ENCODE measurements at places on chromosomes 12 and 14.

DNA sequence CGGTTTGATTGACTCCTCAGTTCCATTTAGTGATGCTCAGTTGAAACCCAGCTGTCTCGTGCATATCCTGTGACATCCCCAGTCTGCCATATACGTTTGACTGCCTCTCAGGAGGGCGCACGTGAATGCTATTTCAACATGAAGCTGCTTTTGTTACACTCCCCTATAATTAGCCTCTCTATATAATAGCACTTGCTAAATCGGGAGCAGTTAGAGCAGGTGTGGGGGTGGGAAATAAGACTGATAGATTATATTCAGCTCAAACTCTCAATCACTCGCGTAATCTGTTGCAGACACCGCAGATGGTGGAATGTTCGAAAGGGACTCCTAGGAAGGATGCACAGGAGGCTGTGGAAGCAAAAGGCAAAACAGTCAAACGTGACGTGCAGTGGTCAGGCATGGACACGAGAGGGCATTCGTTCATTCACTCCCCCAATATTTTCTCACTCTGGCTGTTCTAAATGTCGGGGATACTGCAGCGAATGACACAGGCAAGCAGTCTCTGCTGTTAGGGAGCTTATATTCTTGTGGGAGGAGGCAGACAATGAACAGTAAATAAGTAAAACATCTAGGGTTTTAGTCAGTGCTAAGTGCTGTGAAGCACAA lies 29.8 kb downstream of the KCNA1 start:
- ATAC-seq, result no peak

- no peak for ATAC-seq
Observed at GRCh38 chr12:107042801-107043200, 50.5 kb downstream of the CRY1 start.

- ATAC-seq, result no peak
Observed at GRCh38 chr14:59534361-59534987, 42.1 kb downstream of the CCDC175 start.

- ATAC-seq, result no peak
Observed at GRCh38 chr14:44309331-44309730, 197.8 kb downstream of the FSCB start.

Measured in activated CD4-positive, CD25-positive, alpha-beta regulatory T cell treated with anti-CD3 and anti-CD28 coated beads, Interleukin-2, amount 50 U/mL, for 24 hours (primary cell).